ENCODE measurements at places on chromosomes 3 and 15.

DNA sequence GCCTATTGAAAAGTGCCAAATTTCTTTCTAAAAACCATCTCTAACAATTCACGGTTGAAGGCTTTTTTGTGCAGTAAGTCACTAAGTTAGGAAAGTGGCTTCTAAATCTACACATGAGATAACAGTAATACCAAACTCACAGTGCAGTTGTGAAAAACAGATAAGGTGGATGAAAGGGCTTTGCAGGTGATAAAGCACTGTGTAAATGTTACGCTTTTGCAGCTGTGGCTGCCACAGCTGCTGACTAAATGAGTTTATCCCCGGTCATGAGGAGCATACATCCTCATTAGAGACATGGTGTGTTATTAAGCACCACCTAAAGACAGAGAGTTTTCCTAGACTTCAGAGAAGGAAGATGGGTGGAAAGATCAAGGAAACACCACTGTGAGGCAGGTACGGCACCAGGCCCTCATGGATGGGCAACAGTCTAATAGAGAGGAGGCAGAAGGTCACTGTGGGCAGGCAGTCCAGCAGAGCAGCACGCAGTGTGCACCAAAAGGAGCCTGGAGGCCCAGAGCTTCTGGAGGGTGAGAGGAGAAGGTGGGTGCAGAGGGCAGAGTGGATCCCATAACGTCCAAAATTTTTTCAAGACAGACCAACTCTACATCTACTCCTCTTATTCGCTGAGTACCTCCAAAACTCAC is 68.5 kb downstream of the FMN1 start:
- no peak for DNase-seq

DNA sequence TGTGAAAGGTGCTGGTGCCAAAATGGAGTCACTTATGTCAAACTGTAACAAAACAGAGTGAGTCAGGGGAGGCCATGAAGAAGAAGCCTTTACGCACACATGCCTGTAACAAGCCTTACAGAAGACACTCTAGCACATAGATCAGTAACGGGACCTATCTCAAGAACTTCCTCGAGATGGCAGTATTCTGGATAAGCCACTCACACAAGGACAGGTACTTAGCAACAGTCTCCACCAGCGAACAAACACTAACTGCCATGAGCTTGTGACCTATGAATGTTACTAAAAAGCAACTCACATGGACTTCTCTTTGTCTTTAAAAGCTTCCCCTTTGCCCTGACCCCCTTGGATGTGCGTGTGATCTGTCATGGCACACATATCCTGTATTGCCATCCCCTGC is 235.1 kb downstream of the CD47 start:
- DNase-seq: no peak

- DNase-seq: no peak
These were observed 103.3 kb downstream of the IL1RAP start for GRCh38 chr3:190617185-190617584.

DNA sequence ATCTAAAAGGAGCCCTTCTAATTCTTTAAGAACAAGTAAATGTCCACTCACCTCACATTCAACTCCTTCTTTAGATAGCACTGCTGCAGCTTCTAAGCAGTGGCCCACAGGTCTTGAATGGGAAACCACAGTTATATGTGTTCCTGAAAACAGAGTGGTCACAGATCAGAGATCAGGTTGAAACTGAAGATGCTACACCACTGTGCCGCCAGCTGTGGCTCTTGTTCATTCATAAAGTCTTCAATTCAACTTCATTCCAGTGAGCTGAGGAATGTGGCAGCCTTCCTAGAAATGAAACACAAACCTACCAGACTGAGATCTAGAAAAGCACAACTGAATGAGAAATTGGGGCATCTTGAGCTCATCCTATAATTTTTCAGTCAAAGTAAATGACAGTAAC is 4.0 kb downstream of the PDHB start:
- no peak for DNase-seq

DNA sequence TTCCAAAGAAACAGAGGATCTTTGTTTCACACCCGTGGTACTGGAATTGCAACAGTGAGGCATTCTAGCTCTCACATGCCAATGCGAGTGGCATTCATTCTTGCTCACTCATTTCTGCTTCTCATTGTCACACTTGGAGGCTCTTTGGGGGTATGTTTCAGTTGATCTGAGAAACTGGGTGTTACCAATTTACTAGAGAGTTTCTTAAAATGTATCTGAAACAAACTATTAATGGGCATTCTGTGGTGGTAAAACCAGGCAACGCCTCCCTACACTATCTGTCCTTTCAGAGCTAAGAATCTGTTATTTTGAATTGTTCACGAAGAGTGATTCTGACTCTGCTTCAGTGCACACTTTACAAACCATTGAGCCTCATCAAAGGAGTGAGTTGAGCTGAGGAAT is 140.6 kb upstream of the BHLHE40 start:
- no peak for DNase-seq

DNA sequence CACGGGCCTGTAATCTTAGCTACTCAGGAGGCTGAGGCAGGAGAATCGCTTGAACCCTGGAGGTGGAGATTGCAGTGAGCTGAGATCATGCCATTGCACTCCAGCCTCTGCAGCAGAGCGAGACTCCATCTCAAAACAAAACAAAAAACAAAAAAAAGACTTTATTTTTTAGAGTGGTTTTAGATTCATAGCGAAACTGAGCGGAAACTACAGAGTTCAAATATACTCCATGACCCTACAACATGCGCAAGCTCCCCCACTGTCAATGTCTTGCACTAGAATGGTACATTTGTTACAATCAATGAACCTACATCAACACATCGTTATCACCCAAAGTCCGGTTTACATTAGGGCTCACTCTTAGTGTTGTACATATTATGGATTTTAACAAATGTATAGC is 2.2 kb upstream of the CRTAP start:
- DNase-seq: no peak

DNA sequence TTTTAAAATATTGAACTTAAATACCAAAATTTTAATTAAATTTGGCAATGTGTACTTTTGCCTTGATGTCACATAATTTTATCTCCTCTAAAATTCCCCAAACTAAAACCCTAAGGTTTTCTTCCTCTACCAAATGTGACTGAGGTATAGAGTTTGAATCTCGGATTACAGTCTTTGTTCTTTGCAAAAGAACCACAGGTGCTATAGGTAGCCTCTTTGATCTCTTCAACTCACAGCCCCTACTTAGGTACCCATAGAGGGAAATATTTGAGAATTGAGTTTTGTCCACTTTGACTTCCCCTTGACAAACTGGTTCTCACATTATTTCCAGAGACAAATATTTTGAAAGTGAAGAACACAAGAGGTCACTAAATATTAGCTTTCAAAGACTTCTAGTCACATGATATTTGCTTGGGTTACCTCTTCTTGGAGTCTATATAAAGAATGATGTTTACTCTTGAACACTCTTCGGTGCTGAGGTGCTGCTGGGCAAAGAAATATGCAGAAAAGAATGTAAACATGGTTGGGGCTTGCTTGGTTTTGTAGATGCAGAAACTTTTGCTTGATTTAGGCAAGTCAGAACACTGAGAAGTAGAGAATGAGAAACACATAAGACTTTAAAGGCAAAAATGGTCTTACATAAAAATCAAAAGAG is 120.8 kb upstream of the MCTP2 start:
- DNase-seq: no peak

- DNase-seq: no peak
These were observed 87.0 kb upstream of the ST8SIA2 start for GRCh38 chr15:92306663-92307062.

- no peak for DNase-seq
These were observed 28.1 kb downstream of the ANXA2 start for GRCh38 chr15:60369696-60370095.

DNA sequence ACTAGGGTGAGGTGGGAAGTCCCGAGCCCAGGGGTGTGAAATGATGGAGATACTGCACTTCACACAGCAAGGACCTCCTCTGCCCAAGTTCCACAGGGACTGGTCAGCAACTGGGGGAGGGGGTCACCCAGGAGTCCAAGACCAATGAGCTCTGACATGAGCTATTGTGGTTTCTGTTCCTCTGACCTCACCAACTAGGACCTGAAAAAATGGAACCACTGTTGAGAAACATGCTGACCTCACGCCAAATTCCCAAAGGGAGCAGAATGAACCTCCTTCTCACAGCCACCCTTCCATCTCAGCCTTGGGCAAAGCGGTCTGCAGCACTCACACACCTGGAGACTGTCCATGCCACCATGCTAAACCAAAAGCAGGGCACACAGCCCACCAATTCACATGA is 69.3 kb downstream of the LRIG1 start:
- DNase-seq: no peak

DNA sequence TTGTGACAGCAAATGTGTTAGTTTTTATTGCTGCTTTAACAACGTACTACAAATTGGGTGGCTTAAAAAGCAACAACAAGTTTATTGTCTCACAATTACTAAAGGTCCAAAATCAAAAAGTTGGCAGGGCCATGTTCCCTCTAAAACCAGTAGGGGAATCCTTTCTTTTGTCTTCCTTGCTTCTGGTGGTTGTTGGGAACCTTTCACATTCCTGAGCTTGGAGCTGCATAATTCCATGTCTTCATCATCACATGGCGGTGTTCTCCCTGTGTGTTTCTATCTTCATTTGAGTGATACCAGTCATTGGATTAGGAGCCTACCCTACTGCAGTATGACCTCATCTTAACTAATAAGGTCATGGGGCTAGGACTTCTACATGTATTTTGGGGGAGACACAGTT is 7.4 kb downstream of the SPRED1 start:
- no peak for DNase-seq

DNA sequence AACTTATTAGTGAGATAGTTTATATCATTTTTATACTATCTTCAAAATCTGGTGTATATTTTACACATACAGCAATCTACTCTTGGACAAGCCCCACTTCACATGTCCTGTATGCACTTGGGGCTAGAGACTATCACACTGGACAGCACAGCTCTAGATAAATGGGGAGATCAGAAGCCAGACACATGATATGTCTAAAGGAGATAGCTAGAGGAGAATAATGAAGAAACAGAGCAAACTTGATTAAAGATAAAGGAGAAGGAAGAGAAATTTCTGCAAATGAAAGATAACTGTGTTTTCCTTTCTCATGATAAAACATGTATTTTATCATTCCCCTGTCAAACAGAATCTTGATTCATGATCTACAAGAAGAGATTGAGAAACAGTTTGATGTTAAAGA is 13.0 kb downstream of the CPA3 start:
- DNase-seq: no peak

GRCh38 chr15:25527118-25527517 is 88.3 kb upstream of the UBE3A start:
- DNase-seq: no peak

GRCh38 chr15:75599401-75599800 is 20.3 kb upstream of the PTPN9 start:
- no peak for DNase-seq

DNA sequence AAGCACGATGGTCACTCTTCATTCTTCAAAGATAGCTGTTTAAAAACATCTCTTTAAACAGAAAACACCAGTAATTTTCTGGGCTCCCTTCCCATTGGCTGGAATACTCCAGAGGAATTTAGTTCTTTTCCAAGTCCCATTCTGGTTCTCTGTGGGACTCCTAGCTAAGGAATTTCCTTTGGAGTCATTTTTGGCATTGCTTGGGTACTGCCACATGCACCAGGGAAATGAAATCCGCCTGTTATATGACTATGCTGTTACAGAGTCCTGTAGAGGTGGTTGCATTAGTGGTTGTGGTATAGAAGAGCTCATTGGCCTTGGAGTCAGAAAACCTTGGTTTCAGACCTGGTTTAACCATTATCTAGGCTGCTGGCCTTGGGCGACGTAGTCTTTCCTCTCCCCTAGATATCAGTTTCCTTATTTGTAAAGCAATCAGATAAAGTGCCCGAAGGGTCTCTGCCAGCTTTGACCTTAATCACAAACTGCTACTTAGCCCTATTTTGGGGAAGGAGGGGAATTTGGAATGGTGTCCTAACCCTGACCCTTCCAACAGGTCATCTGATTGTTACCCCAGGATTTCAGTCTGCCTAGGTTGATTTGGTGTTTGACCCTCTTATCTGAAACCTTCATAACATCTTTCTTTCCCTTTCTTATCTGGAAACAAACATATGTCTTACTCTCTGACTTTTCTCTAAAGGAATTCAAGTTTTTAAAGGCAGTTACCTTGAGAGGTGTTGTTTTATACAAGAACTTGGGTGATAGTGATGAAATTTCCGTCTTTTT is 13.4 kb downstream of the RTP1 start:
- DNase-seq: no peak

DNA sequence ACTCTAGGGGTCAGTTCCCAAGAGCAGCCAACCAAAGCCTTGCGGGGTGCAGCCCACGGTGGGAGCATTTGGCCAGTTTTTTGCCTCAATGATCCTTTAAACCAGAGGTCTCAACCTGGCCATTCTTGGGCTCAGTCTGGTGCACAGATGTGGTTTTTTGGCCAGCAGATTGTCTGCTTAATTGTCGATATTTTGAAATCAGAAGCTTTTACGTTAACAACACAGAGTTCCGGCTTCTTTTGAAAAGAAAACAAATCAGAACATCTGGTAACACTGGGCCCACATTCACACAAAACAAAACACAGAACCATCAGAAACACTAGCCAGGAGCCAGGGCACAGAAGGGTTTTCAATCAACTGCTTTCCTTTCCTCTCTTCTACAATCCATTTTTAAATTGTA is 127.7 kb downstream of the XXYLT1 start:
- DNase-seq: no peak

GRCh38 chr3:17342119-17342518 is 400.3 kb downstream of the TBC1D5 start:
- DNase-seq: no peak

DNA sequence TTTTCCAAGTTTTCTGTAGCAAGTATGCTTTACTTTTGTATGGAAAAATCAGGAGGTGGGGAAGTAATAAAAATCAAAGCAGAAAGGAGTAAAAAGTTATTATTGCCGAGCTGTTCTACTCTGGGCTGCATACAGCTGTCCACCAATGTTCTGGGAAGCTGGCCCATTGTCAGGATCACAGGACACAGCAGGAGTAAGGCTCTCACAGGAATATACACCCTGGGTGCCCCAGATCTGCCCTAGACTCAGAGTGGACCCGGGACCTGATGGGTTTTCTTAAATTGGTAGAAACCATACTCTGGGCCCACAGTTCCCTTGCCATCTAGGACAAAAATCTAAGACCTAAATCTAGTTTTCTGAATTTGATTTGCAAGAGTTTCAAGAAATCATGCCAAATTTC is 60.4 kb downstream of the TNIK start:
- no peak for DNase-seq
